Urothelium cell line (cell line): ENCODE measurements at places on chromosomes 11 and 22.

- no peak for DNase-seq
These were observed 378.3 kb downstream of the ETS1 start for GRCh38 chr11:128209138-128209435.

- no peak for DNase-seq
These were observed 10.3 kb downstream of the EIF4G2 start for GRCh38 chr11:10798330-10798928.

- no peak for DNase-seq
These were observed 23.4 kb upstream of the PKNOX2 start for GRCh38 chr11:125141178-125141577.

DNA sequence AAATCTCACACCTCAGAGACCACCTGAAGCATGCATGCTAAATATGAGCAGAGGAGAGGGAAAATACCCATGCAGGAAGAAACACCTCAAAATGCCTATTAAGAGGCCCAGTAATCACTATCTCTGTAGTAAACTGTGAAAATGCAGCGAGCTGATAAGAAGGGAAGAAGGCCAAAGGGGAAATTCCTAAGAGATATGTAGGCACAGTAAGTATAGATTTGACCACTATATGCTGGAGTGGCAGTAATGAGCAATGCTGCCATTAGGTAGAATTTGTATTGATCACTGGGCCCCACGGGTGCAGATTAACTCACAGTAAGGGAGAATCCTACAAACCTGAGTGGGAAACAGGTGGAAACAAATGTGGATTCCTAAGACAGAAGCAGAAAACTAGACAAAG, 1813.1 kb upstream of the RAG2 start:
- no peak for DNase-seq

DNA sequence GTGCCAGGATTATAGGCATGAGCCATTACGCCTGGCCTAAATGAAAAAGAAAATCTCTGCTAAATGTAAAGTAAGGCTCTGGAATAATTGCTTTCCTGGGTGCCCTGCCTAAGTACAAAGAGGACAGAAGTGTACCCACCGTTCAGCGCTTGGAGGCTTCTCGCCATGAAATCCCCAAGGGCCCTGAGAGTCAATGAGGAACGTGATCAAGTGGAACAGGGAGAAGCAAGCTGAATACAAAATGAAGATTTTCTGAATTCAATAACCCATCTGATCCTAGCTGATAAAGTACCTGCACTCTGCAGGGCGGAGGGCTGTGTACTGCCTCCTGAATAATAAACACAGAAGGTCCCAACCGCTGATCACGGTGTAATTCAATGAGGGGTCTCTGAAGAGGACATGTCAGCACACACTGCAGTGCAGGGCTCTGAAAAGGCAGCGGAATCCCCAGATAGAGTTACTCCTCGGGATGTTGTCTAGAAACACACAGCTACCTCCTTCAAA, 97.7 kb downstream of the ABTB2 start:
- DNase-seq, result no peak

DNA sequence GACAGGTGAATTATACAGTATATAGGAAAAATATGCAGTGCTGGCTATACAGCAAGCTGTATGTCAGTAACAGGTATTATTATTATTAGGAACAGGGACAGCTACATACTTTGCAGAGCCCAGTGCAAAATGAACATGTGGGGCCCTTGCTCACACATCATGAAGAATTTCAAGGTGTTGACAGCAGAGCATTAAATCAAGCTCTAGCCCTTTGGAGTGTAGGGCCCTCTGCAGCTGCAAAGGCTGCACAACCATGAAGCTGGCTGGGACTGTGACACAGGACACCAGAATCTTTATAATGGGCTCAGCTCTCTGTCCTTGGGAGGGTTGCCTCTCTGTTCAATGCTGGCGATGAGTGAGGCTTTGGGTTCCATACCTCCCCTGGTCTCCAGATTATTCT, 44.9 kb upstream of the DAGLA start:
- no peak for DNase-seq
